Stimulated activated CD8-positive, alpha-beta memory T cell treated with anti-CD3 and anti-CD28 coated beads, Interleukin-2, amount 100 ng/mL, for 1 hour (primary cell): ENCODE measurements at places on chromosomes 1 and 21.

DNA sequence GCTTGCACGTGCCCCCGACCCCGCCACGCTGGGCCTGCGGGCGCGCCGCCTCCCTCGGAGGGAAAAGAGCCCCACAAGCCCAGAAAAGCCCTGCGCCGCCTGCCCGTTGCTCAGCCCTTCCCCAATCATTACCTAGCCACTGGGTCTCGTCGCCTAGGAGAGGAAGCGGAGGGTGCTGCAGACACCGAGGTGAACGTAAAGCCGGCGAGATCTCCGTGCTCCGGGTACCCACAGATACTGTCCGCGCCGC is at the start of gene ENO1:
Gene ENO1 (minus strand): TSS at position 239 of the 250 bp plus-strand sequence. CDS start 3,778 bp downstream, outside the sequence.
- DNase-seq: no peak

DNA sequence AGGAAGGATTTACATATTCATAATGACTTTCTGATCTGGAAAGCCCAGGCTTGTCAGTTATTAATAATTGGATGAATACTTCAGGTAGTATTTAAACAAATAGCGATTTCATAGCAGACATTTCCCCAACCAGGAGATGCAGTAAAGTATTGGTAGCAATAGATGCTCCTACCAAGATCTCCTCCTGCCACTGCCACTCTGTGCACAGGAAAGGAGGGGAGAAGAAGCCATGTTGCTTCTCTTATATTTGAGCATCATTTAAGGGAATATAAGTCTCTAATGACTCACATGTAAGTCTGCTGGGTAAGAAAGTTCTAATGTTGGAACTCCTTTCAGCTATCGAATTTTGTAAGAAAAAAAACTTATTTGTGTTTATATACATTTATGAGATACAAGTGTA is 420 bp upstream of the IFI16 start:
- no peak for DNase-seq

DNA sequence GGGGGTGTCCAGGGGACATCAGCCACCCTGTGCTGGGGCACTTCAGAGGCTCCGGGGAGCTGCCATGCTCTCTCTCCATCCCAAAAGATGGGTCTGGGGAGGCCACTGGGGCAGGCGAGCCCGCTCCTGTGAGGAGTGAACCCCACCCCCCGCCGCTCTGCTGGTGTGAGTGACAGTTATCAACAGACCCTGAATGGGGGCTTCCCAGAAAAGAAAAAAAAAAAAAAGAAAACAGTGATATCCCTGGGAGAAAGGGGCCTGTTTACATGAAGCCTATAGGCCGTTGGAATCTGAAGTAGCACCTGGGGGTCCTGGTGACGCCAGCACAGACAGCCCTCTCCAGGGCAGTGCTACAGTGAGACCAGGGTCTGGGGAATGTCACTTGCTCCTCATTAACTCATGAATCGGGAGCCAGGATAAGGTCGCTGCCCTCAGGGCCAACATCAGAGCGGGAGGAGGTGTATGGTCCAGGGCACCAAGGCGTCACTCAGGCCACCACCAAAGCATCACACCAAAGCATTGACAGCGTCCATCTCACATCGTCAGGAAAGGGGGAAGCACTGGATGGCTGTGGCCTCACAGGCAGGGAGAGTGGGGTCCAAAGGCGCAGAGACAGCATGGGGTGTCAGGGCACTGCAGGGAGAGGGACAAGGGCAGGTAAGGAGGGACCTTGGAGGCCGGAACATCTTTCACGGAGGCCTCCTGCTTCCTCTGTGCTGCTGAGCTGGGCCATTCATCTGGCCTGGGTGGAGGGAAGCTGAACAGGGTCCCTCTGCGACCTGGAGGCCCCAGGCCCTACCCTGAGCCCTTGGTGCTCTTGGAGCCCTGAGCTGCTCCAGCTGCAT is 8.4 kb upstream of the NPHP4 start:
- DNase-seq: no peak

DNA sequence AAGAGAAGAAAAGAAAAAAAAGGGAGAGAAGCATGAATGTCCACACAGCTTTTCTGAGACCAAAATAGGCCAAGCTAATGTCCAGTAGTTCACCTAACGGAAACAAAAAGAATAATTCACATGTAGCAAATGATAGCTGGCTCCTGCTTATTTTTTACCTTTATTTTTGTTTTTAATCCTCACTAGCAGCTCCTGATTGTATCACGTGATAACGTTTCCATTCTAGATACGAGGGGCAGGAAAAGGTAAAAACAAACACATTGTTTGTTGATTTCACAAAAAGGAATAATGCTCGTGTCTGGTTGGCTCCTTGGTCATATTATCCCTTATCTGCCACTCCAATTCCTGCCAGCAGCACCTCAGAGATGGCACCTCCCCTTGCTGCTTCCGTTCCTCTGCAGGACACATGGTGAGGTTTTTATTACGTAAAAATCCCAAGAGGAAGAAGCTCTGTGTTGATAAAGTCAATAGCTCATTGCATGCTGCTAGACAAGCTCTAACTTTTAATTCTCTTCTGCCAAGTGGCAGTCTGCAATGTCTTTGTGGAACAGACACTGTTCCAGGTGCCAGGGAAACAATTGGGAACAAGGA is 201.7 kb downstream of the CRB1 start:
- no peak for DNase-seq

- no peak for DNase-seq
Observed at GRCh38 chr1:226646026-226646869, 92.8 kb downstream of the ITPKB start.

- DNase-seq: no peak
Observed at GRCh38 chr1:110390692-110391245, at the start of gene SLC16A4. TSS of gene SLC16A4 (minus strand) at chr1:110391026. CDS start at chr1:110389323, 1,703 bp downstream.

GRCh38 chr1:113859478-113860175 is 11.9 kb downstream of the PTPN22 start:
- no peak for DNase-seq

DNA sequence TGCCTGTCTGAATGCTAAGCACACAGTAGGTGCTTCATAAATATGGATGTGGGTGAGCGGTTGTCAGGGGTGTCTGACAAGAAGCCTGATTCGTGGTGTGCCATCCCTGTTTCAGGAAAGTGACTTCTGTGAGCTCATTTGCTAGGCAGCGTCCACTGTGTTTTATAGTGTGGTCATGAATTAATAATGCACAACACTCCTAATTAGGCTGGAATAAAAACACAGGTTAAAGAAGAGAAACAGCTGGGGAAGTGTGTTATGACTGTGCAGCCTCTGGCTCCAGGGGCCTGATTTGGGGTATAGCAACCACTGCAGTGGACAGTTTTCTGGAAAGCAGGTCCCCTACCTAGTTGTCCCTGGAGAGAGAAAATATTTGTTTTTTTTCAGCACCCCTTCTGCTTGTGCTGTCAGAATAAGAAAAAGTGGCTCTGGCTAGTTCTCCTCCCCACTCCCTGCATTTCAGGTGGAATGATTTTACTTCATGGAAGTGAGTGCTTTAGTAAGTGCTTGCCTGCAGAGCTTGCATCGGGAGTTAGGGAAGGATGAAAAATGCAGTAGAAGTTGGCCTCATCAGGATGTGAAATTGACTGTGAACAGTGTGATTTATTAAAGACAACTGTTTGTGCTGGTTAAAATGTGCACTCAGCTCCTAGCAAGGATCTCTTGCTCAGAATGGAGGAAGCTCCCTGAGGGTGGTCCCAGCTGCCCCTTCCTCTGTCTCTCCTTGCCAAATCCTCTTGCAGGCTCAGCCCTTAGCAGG is 333.8 kb downstream of the HHAT start:
- DNase-seq: no peak

DNA sequence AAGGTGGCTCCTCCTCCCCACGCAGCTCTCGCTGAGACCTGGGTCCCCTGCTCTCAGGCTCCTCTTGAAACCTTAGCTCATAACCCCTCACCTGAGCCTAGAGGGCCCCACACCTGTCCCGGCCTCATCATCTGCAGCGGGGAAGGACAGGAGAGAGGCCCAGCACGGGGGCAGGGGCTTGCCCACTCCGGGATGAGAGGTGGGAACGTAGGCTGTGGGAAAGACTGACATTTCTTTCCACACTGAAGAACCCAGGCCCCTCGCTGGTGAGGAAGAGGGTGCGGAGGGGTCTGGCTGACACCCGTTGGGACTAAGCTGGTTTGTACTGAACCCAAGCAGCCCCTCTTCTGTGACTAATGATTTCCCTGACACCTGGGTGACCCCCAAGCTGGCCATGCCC is 14.0 kb upstream of the NES start:
- no peak for DNase-seq

- DNase-seq: no peak
Observed at GRCh38 chr1:156104065-156104810, 10.3 kb upstream of the LMNA start.

DNA sequence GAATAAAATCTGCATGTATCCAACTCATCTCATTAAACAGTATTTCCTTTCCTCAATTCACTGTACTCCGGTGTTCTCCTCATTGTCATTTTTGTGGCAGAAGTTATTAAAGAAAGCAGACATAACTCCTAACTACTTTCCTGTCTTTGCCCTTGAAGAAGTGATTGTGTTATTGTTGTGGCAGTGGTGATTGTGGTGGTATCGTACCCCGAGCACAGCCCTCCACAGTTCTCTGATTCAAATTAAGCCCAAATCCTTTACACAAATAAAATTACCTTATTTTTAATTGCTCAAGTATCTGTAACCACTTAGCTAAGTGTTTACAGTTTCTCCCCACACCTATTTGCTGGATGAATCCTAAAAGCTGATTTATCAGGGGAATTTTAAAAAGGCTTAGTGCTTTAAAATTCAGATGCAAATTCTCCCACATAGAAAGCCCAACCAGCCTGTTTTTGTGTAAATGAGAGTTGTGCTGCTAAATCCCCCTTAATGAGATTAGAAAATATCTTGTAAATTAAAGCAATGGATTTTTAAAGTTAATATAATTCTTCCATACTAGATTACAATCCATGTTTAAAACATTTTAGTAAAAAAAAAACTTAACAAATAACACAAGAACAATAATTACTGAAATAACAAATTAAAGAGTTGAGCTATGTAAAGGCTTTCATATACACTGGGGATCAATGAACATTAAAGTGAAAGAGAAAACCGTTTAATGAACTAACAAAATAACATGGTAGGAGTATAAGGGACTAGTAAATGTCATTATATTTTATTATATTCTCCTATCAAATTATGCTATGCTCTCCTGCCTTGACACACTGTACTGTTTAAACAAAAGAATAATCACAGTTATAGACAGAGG is 259.0 kb downstream of the NEGR1 start:
- no peak for DNase-seq

- no peak for DNase-seq
Observed at GRCh38 chr1:170863621-170864020, 71.7 kb upstream of the MROH9 start.

DNA sequence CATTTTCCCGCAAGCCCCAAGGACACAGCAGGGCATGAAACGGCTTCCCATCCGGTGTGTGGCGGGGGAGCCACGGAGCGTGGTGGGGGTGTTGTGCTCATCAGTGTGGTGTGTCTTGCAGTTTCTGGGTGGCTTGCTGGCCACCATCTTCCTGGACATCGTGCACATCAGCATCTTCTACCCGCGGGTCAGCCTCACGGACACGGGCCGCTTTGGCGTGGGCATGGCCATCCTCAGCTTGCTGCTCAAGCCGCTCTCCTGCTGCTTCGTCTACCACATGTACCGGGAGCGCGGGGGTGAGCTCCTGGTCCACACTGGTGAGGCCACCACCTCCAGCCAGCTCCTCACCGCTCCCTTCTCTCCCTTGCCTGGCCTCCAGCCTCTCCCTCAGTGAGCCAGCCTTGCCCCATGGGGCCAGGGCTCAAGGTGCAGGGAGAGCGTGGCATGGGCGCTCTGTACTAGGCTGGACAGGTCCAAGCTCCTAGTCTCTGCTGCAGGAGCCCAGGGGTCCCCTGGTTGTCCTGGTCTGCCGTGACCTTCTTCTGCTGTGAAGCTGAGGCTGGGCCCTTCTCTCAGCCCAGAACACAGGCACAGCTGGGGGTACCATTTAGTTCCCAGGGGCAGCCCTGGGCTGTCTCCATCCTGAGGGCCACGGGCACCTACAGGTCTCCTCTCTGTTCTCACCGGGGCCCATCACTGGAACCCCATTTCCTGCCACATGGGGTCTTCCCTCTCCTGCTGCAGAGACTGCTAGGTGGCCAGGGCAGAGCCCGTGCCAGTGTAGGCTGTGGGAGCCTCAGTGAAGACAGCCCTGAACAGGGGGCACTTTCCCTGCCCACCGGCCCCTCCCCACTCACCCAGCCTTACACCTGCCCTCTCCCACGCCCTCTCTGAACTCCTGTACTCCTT is 12.6 kb downstream of the AGTRAP start:
- DNase-seq: no peak

- DNase-seq: no peak
Observed at GRCh38 chr1:53337499-53337898, 9.6 kb upstream of the LRP8 start.

- DNase-seq: no peak
Observed at GRCh38 chr1:89763649-89763986, 57.2 kb upstream of the LRRC8D start.

GRCh38 chr1:59045636-59046035 is 251.3 kb upstream of the FGGY start:
- DNase-seq: no peak

DNA sequence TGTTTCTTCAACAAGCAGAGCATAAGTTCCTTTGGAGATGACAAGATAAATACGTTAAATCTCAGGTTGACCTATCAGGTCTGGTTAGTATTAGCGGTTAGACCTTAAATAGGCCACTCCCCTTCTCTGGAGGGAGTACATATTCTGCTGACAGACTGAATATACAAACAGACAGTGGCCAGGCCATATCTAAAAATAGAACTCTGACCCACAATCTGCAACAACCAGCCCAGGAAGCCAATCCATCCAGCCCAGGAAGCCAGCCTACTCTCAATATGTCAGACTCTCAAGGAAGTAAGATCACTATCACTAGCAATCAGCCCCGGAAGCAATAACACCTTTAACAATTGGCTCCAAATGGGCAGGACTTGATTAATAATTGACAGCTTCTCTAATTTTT is 6.7 kb downstream of the IL20 start:
- DNase-seq: no peak

DNA sequence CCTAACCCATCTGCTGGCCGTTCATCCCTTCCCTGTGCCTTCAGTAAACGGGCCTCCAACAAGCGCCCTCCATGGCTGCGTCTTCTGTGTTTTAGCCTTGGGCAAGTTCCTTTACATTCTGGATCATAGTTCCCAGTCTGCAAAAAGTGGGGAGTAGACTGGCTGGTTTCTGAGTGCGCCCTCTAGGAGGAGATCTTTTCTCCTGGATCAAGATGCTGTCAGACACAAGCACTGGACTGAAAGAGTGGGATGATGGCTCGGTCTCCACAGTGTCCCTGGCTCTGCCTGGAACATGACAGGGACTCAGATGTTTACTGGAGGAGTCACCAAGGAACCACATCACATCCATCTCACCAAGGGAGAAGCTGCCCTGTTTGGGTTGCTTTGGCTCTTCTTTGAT is 88.8 kb downstream of the PRDM2 start:
- no peak for DNase-seq

DNA sequence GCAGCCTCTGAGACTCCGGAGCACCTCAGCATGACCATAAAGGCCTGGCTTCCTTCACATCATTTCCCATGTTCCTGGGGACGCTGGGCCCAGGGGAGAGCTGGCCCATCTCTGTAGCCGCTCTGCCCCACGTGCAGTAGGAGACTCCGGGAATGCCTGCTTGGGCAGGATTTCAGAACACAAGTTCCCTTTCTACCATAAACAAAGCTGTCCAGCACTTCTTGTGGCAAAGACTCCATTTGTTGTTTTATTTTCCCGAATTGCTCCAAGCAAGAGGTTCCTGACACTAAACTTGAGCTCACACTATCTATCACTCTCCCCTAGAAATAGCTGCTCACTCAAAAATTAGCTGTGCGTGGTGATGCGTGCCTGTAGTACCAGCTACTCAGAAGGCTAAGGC is 21.9 kb downstream of the CHD5 start:
- no peak for DNase-seq

GRCh38 chr1:163263818-163264655 is 57.7 kb upstream of the NUF2 start:
- DNase-seq: no peak

- no peak for DNase-seq
Observed at GRCh38 chr1:217885181-217885580, 254.0 kb downstream of the SPATA17 start.
